ENCODE measurements at places on chromosomes 13 and 19.
A peak's percentile ranks its signal among the peaks of the same experiment; 100 is the strongest.

- DNase-seq = no peak
Observed at GRCh38 chr19:313169-313987, 22.2 kb upstream of the PLPP2 start.

DNA sequence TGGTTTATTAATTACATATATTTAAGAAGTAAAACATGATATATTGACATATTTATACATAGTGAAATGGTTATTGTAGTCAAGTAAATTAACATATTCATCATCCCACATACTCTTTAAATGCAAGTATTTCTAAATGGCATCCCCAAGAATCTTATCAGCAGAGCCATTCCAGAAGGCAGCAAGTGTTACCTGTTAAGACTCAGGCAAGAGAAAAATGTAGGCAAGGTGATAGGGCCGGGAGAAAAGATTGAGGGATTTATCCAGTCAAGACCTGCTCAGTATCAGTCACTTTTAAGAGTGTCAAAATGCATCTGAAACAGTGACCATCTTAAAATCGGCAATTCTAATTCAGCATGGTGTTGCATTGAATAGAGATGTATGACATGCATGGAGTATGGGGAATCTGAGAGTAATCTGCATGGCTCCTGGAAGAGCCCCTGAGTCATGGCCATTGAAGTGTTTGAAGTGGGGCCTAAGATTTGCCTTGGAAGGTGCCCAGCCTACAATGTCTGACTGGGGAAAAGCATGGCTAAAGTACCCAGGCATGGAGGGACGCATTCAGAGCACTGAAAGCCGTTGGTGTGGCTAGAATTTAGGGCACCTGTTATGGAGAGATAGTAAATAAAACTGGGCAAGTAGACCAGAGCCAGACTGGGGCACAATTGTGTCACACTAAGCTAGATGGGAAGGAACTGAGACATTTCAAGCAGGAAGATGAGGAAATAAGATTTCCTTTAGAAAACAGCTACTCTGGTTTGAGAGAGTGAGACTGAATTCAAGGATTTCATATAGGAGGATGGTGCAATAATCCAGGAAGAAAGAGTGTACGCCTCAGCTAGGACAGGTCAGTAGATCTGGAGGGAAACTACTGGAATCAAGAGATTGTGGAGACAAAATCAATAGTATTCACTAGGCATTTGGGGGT lies 25.0 kb upstream of the C1QTNF9B start:
- DNase-seq = peak; percentile 30

DNA sequence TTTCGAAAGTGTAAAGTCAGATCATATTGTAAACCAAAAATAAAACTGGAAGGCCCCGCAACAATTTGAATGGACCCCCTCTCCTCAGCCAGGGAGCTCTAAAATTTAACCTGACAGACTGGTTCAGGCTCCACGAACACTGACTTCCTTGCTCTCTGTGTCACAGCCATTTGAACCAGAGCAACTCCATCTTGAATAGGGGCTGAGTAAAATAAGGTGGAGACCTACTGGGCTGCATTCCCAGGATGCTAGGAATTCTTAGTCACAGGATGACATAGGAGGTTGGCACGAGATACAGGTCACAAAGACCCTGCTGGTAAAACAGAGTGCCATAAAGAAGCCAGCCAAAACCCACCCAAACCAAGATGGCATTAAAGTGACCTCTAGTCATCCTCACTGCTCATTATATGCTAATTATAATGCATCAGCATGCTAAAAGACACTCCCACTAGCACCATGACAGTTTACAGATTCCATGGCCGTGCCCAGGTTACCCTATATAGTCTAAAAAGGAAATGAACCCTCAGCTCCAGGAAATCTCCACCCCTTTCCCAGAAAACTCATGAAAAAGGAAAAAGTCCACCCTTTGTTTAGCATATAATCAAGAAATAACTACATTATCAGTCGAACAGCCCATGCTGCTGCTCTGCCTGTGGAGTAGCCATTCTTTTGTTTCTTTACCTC lies 43.1 kb downstream of the RFXAP start:
- DNase-seq = no peak

GRCh38 chr13:81116461-81117282 lies 775.7 kb upstream of the SPRY2 start:
- no peak for DNase-seq

GRCh38 chr13:70844391-70845108 lies 736.3 kb upstream of the KLHL1 start:
- DNase-seq = no peak

GRCh38 chr13:94952787-94953186 lies 240.4 kb upstream of the SOX21 start:
- DNase-seq = no peak

GRCh38 chr19:7677669-7678311 lies 900 bp downstream of the MCEMP1 start:
- DNase-seq = no peak

DNA sequence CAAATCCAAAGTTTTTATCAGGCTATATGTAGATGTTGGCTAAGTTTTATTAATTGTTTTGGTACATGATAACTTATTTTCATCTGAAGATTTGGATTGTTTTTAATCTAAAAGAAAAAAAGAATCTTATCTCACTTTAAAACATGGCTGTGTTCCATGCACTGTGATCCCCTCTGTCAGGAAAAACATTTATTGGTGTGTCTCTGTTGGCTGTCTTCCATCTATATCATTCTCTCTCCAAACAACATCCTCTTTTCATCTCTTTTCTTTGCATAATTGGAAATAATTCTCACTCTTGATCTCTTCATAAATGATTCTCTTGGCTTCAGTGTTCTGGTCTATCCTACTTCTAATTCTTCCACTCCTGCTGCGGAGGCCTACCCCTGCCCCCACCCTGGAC lies 4.2 kb downstream of the NALCN start:
- no peak for DNase-seq

DNA sequence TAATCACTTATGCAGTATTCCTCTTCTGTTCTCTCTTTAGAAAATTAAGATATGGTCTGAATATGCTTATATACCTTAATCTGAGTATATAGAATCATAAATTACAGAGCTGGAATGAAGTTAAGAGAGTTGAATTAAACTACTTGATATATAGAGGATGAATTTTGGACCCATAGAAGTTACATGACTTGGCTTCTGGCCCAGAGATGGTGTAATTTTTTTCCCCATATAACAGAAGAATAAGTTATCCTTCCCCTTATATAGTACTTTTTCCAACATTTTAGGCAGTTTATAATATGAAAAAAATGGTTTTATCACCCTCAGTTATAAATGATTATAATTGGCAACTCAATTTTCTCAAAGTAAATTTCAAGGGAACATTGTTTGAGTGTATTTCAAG lies 616.3 kb downstream of the TBC1D4 start:
- no peak for DNase-seq

GRCh38 chr13:73935991-73936390 lies 198.2 kb downstream of the KLF12 start:
- peak; percentile 56 for DNase-seq

DNA sequence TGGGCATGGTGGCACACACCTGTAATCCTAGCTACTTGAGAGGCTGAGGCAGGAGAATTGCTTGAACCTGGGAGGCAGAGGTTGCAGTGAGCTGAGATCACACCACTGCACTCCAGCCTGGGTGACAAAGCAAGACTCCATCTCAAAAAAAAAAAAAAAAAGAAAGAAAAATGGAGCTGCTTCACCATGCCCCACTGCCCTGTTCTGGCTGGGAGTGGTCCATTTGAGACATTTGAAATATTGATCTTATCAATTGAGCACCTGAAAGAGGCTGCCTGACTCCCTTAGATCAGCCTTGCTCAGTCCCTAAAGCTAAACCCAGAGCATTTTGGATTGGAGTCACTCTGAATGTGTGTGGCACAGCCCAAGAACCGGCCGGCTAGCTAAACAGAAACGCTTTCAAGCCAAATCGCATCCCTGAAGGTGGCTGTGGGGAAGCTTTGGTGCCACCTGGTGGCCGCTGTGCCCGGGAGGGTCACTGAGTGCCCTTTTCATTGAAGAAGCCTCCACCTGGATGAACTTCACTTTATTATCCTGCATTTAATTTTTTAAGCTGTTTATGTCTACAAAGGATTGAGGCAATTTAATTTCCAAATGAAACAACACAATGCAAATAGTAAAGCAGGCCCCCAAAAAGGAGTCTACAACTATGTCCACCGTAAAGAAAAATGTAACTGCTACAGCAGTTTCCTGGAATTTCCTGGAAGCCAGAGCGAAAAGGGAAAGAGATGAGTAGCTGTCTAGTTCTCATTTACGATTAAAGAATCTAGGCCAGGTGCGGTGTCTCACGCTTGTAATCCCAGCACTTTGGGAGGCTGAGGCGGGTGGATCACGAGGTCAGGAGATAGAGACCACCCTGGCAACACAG lies 53.1 kb upstream of the SERPINE3 start:
- DNase-seq = peak; percentile 61

DNA sequence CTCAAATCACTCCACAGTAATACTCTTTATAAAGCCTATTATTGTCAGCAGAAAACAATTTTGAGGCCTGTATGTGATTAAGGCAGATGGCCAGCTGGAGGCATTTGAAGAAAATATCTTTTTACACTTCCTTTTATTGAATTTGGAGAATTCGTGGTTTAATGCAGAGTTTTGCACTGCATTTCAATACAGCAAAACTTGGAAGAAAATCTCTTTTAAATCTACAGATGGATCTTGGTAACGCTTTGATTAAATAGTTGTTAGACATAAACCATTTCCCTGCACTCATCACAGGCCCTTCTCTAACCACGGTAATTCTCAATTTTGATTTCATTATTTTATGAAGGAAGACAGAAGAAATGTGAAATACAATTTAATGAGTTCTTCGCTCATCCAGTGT lies 185.7 kb downstream of the RFC3 start:
- DNase-seq = no peak

DNA sequence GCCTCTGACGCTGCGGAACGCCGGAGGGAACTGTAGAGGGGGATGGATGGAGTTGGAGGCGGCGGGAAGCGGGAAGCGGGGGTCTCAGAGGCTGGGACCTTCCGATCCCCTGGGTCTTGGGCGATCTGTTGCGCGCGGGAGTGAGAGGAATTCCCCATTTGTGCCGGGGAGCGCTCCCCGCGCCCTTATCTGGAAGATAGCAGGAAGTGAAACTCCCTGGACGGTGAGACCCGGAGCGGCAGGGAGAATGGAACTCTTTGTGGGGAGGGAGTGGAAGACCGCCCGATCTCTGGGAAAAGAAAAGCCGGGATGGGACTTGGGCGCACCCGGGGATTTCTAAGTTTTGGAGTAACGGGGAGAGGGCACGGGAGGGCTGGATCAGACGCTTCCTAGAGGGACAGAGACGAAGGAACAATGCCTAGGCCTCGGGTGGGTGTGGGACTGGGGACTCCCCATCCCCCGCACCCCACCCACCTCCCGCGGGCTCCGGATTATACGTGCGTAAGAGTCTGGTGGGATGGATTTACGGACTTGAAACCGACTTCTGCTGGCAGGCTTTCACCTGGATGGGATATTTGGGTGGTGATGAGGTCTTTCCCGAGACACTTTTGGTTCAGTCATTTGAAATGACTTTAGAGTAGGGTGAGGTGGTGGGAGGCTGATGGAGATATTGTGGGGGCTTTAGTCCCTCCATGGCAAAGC lies 495 bp downstream of the LSR start:
- no peak for DNase-seq
